ENCODE measurements at places on chromosomes 13 and 19.

DNA sequence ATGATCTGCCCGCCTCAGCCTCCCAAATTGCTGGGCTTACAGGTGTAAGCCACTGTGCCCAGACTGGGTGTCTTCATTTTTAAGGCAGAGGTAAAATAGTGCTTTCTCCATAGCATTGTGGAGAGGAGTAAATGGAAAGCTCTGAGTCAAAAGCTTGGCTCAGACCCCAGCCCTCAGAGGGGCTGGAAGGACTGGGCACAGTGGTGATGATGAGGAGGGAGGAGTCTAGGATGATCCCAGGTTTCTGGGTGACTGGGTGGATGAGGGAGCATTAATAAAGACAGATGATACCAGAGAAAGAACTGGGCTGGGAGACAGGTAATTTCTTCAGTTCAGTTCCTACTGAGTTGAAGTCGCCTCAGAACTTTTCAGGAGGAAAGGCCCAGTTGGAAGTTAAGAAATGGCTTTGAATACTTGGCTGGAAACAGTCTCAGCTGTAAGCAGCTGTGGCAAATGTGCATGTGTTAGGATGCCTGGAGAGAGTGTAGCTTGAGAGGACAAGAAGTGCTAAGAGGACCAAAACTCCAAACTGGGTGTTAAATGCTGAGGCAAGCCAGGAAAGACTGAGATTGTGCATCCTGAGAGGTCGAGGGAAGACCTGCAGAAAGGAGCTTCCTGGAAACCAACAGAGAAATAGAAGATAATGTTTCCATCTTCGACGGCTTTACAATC, 37.1 kb upstream of the MEDAG start:
- DNase-seq: no peak

GRCh38 chr13:24142886-24143285, 17.6 kb upstream of the SPATA13 start:
- no peak for DNase-seq

DNA sequence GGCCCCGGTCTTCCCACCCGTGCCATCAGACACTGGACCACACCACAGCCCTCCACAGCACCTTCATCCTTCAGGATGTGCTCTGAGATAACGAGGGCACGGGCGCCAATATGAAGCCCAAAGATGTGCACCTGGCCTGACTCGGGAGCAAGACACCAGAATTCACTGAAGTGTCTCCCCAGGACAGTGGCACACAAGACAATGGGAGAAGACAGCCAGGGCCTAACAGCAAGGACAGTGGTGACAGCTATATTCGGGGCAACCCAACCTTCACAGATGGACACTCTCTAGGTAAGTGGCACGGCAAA, 7.2 kb downstream of the DDX39A start:
- no peak for DNase-seq

GRCh38 chr19:2053601-2054389, 2.8 kb upstream of the MKNK2 start:
- DNase-seq: no peak

DNA sequence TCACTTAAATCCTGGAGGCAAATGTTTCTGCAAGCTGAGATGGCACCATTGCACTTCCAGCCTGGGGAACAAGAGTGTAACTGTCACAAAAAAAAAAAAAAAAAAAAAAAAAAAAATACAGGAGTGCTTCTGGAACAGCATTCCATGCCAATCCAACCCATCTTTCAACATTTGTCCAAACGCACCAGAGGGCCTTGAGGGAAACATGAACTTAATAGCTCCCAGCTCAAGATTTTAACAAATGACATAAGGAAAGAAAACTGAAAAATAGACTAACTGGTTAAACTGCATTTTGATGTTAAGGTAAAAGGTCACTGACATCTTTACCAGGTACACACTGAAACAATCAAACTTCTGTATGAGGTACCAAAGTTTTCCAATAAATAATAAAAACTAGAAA, 47.7 kb upstream of the ZNF83 start:
- no peak for DNase-seq

DNA sequence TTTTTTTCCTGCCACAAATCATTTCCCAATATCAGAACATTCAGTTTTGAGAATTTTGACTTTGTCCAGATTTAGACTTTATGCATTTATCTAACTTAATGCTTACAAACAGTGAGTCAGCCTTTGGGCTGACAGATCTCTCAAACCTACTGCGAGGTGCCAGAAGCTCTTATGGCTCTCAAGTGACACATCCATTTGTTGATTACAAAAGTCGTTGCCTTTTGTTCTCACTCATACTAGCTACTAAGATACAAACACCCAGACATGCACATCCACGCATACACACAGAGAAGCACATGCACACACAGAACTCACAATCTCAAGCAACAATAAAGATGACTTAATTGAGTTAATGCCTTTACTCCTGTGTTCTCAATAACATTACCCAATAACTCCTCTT, 1147.5 kb downstream of the DIAPH3 start:
- no peak for DNase-seq

DNA sequence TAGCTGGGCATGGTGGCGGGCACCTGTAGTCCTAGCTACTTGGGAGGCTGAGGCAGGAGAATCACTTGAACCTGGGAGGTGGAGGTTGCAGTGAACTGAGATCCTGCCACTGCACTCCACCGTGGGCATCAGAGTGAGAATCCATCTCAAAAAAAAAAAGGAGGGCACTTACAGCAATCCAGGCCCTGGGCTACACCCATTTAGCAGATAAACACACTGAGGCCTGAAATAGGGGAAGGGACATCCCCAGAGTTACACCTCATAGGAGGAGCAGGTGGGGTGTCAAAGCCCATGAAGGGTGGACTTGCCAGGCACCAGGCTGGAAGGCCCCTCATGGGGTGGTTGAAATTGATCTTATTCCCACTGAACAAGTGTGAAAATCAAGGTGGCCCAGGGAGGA, 13.9 kb upstream of the PLAUR start:
- DNase-seq: no peak

GRCh38 chr19:21835429-21835809, 563 bp downstream of the ZNF43 start:
- DNase-seq: no peak

DNA sequence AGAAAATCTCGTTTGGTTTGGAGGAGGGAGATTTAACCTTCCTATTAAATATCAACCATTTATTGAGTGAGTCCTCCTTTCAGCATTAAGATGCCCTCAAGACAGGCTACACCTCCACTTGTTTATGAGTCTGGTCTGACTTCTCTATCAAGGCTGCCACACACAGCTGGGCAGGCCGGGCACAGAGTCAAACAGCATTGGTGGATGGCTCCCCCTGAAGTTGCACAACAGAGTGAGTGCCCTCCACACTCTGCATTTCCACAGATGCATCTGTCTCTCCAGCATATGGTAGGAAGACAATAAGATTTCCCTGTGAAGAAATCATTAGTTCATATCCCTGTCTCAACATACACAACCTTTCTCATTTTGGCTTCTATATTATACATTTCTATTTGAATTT, 31.4 kb downstream of the PHF11 start:
- DNase-seq: no peak

GRCh38 chr19:42335374-42335936, 10.0 kb downstream of the MEGF8 start:
- DNase-seq: no peak

DNA sequence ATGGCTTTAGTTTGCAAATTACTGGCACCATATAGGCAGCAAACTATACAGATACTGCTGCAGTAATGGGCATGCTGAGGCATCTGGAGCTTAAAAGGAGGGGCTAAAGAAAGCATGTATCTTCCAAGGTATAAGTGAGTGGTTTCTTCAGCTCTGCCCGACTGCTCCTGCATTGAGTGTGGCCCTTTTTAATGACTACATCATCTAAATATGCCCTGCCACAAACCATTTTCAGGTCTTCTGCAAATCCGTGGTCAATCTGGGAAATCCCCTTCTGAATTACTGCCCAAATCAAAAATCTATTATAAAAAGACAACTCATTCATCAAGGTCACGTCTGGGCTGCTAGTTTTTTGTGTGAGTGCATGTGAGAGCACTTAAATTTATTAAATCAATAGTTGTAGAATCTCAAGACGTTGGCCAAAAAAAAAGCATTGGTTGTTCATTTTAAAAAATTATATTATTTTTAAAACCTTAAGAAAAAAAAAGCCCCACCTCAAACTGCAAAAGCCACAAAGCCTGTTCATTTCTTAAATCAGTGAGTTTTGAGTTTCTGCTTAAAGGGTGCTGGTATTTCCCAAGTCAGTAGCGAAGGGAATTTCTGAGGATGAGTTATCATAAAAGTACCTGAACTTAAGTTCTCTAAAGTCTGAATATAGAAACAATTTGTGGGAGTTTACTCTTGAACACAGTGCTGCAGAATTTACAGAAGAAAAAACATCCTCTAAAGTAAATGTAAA, 16.3 kb downstream of the LCP1 start:
- DNase-seq: no peak

Measured in activated gamma-delta T cell (primary cell).